ENCODE measurements at places on chromosomes 3 and 15.

DNA sequence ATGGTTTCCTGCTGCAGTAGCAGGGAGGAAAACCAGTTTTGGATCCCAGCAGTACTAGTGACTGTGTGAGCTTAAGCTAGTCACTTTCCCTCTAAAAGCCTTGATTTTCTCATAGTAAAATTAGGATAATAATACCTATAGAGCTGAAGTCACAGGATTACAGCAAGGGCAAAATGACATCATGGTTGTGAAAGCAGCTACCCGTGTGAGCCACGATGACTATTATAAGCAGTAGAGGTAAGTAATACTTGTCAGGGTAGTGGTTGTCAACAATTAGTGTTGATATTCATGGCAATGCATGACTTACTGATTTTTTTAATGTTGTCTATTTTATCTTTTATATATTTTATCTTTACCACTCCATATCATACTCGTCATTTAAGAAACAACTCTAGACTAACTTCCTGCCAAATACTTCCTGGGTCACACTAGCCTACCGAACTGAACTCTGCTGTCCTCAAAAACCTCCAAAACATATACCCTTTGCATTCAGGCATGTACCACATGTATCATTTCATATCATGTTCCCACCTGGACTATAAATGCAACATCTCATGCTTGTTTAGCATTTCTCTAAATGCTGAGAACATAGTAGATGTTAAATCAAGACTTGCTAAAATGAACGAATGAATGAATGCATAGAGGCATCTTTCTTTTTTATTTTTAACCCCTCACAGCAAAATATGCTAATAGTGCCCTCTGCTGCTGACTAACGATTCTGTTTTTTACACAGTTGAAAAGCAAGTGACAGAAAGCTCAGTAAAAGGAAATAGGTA is 172.6 kb downstream of the P3H2 start:
- DNase-seq = no peak

DNA sequence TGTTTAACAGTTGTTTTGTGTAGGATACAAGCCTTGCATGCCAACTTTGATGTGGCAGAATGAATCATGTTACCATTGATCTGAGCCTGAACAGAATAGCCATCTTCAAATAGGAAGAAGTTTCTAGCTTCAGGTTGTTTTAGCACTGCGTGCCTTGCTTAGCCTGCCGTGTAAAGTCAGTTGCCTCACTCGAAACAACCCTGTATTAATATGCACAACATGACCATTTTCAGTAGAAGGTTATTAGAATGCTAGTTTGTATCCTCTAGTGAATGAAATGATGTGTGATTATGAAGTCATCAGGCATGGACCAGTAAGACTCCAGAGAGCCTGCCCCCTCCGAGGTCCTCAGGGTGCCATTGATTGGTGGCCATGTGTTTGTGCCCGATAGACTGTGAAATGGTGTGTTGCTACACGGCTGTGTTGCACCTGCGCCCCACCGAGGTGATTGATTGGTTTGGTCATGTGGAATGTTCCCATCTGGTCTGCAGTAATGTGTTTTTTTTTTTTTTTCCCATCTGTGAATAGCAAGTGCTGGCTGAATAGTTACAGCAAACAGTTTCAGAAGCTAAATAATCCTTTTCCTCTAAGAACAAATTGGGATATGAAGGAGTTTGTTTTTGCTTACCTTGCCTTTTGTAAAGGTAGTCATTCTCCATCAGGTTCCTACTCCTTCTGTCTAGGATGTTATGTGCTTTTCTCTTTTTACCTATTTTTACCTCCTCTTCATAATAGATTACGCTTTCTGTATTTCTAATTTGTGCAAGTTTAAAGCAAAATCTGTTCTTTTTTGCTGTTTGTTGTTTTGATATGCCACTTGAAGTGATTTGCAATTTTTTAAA is 214.9 kb downstream of the TCF12 start:
- DNase-seq = no peak

GRCh38 chr3:171986757-171987518 is 52.4 kb upstream of the FNDC3B start:
- no peak for DNase-seq

GRCh38 chr3:12798559-12799179 is 2.2 kb downstream of the CAND2 start:
- DNase-seq = no peak

- DNase-seq = no peak
Measured at GRCh38 chr15:52196891-52197290, 5.7 kb upstream of the GNB5 start.

DNA sequence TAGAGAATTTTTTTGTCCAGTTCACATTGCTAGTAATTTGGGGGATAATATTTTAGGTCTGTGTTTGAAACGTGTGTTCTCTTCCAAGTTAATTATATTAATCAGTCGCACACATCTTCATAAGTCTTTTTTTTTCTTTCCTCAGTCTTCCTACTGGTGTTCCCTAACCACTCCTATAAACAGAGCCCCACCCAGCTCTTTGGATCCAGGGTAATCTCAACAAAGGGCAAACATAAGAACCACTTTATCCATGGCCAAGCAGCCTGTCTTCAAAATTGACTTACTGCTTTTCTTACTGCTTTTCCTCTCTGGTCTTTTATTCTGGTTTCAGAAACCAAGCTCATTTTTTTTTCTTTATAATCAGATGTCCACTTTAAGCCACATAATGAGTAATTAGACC is 266.8 kb upstream of the NECTIN3 start:
- DNase-seq = no peak

DNA sequence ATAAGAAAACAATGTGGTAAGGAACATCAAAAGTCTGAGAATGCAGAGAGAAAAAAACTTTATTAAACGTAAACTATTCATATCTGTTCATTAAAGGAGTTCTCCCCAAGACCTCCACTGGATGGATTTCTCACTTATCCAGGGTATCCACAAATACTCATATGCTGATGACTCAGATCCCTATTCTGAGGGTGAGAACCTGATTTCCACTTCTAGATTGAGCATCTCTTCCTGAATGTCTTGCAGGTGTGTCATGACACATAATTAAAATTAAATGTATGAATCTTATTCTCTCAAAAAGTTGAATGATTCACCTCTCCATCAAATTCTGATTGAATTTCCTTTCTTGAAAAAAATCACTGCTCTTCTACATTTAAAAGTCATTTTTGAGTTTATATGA is 199.9 kb downstream of the MFSD1 start:
- no peak for DNase-seq

GRCh38 chr15:101059381-101060341 is 140.5 kb downstream of the LRRK1 start:
- DNase-seq = no peak

DNA sequence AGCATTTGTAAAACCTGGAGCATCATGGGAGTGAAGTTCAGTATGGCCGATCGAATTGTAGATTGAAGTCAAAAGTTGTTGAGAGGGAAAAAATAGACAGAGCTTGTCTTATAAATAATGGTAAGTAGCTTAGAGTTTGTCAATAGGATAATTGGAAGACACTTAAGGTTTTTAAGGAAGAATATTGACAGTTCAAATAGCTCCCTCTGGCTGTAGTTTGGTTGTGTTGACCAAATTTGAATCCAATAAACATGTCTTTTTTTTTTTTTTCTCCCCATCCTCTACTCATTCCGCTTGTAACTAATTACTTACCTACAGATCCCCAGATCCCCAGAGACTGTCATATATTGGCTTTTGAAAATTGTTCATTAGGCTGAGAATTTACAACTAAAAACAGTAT is 677.0 kb downstream of the AGBL1 start:
- no peak for DNase-seq

DNA sequence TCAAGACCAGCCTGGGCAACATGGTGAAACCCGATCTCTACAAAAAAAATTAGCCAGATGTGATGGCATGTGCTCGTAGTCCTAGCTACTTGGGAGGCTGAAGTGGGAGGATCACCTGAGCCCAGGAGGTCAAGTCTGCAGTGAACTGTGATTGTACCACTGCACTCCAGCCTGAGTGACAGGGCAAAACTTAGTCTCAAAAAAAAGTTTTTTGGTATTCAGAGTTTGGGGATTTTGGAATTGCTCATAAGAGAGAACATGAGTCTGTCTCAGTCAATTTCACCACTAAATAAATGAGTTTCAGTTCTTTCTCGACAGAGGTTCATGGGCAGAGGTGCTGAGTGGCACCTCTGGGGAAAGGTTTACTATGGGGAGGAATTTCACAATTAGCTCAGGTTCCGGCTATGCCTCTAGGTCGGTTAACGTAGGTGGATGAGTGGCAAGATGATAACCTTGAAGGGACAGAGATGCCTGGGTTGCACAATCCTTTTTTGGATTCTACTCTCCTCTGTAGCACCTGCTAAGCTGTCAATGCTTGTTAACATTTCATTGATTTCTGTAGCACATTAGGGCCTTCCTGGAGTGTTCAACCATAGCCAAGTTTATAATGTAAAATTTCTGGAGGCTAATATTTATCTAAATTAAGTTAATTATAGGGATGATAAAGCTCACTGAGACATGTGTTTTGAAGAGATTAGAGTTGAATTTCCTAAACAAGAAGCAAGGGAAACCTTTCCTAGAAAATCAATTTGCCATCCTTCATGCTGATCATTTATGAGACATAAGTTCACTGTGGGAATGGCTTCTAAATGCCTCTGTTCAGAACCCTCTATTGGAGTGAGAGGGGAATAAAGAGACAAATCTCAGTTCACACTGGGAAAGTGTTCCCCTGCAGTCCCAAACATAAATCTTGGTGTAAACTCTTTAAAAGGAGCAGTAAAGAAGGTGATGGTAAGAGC is 37.4 kb upstream of the DCP1A start:
- DNase-seq = no peak

DNA sequence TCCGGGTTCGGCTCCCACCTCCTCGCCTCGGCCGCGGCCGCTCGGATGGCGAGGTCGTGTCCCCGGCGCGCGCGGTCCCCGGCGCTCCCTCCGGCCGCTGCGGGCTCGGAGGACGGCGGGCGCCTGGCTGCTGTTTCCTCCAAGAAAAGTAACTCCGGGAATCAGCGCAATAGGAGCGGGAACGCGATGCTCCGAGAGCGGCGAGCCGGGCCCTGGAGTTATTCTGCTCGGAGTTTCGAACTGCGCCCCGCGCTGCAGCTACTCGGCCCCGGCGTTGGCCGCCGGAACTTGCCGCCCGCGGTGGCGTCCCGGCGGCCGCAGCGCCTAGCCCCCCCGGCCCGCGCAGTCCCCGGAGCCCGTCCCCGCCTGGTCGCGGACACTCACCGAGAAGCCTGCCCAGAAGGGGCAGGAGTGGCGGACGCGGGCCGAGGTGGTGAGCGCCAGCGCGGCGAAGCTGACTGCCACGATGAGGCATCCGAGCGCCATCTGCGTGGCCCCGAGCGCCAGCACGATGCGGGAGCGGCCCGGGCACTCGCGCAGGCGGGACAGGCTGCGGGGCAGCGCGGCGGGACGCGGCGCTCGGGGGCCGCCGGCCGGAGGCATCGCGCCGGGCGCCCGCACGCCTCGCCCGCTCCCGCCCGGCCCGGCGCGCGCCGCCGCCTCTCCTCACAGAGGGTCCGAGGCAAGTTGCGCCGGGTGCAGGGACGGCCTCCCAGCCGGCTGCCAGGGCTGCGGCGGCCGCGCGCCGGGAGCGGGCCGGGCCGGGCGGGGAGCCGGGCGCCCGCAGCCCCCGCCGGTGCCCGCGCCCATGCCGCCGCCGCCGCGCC is 251.9 kb downstream of the TJP1 start:
- DNase-seq = no peak

DNA sequence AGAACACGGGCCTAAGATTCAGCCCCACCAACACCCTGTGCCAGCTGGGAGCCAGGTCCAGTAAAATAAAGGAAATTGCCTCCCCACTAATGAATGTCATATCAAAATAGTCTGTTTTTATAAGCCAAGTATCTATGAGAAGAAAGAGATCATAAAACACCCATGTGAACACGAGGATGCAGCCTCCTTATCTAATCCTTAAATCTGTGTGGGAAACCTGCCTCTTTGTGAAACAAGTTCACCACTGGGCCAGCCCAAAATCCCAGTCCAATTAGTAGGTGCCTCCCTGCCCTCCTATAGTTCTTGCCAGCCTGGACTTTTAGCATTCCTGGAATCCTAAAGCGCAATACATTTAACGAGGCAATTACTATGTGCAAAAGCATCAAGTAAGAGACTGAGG is 42.0 kb downstream of the SCAPER start:
- DNase-seq = no peak

DNA sequence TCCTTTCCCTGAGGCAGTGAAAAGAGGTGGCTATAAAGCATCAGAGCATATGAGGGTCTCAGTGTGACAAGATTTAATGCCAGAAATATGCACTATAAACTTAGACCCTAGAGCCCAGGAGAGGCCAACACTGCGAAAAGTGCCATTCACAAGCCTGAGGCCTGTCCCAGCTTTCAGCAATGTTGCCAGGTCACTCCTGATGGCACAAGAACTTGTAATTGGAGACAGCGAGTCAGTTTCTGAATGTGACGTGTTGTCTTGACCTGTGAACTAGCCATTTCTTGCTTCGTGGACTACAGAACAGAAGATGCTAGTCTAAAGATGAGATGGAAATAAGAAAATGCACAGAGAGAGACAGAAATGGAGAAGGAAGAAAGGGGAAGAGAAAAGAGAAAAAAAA is 87.9 kb downstream of the WDR72 start:
- DNase-seq = no peak

DNA sequence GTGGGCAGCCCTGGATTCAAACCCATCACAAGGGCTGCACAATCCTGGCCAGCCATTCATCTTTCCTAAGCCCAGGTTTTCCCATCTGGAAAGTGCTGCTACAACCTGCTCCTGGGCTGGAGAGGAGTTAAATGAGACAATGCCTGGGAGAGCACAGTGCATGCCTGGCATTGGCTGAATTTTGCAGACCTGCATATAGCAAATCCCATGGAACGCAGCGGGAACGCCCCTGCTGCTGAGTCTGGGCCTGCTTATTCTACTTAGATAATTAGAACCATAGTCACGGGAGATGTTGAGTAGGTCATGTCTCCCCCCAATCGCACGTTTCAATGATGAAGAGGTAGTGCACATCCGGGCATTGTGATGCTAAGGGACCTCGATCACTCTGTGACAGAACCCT is 46.6 kb downstream of the ABTB1 start:
- no peak for DNase-seq

- no peak for DNase-seq
Measured at GRCh38 chr3:105979961-105980360, 111.1 kb upstream of the CBLB start.

DNA sequence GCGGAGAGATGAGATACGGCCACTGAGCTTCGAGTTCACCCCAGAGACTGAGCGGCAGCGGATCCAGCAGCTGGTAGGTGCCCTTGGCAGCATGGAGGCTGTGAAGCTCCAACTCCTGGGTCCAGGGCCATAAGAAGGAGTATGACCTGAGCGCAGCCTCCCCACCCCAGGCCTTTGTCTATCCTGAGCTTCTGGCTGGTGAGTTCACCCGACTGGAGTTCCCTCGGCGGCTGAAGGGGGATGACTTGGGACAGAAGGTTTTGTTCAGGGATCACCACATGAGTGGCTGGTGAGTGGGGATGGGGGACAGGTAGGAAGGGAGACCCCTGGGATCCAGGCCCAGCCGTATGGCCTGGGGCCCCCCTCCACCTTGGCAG is 2.6 kb downstream of the PPM1M start:
- DNase-seq = no peak

- DNase-seq = no peak
Measured at GRCh38 chr3:30449290-30449632, 157.1 kb upstream of the TGFBR2 start.

GRCh38 chr15:47300596-47300995 is 416.7 kb upstream of the SEMA6D start:
- no peak for DNase-seq
